ENCODE measurements at places on chromosomes 2 and 18.
A peak's percentile ranks its signal among the peaks of the same experiment; 100 is the strongest.

GRCh38 chr18:80253871-80254492 is 6.7 kb upstream of the PARD6G start:
- no peak overlapping the region for H3K27ac ChIP-seq
- H3K27me3 ChIP-seq, result no peaks in the 10 kb centered on the region
- peak; percentile 56 for DNase-seq
- no peaks in the 10 kb centered on the region for H3K36me3 ChIP-seq
- H3K4me3 ChIP-seq, result no peak overlapping the region
- H3K4me1 ChIP-seq, result peaks cover 5% of the 10 kb centered on the region

GRCh38 chr2:239862613-239863012 is 162.5 kb downstream of the NDUFA10 start:
- no peaks in the 10 kb centered on the region for H3K36me3 ChIP-seq
- no peaks in the 10 kb centered on the region for H3K27me3 ChIP-seq
- no peak overlapping the region for H3K4me3 ChIP-seq

GRCh38 chr18:23162473-23162872 is 27.2 kb downstream of the CABLES1 start:
- no peak for DNase-seq
- H3K4me3 ChIP-seq, result no peak overlapping the region
- no peak overlapping the region for H3K27ac ChIP-seq
- H3K27me3 ChIP-seq, result no peaks in the 10 kb centered on the region
- H3K36me3 ChIP-seq, result no peaks in the 10 kb centered on the region

- no peak overlapping the region for H3K27ac ChIP-seq
- peak; percentile 81 for DNase-seq
- H3K4me3 ChIP-seq, result no peak overlapping the region
- H3K36me3 ChIP-seq, result no peaks in the 10 kb centered on the region
- H3K4me1 ChIP-seq, result peaks cover 35% of the 10 kb centered on the region
These were observed 126.5 kb downstream of the ZNF407 start for GRCh38 chr18:74724186-74724585.

- no peaks in the 10 kb centered on the region for H3K4me1 ChIP-seq
- DNase-seq, result no peak
- no peak overlapping the region for H3K4me3 ChIP-seq
- no peaks in the 10 kb centered on the region for H3K27me3 ChIP-seq
- H3K27ac ChIP-seq, result no peak overlapping the region
These were observed 278.6 kb downstream of the DSC3 start for GRCh38 chr18:30763902-30764350.

DNA sequence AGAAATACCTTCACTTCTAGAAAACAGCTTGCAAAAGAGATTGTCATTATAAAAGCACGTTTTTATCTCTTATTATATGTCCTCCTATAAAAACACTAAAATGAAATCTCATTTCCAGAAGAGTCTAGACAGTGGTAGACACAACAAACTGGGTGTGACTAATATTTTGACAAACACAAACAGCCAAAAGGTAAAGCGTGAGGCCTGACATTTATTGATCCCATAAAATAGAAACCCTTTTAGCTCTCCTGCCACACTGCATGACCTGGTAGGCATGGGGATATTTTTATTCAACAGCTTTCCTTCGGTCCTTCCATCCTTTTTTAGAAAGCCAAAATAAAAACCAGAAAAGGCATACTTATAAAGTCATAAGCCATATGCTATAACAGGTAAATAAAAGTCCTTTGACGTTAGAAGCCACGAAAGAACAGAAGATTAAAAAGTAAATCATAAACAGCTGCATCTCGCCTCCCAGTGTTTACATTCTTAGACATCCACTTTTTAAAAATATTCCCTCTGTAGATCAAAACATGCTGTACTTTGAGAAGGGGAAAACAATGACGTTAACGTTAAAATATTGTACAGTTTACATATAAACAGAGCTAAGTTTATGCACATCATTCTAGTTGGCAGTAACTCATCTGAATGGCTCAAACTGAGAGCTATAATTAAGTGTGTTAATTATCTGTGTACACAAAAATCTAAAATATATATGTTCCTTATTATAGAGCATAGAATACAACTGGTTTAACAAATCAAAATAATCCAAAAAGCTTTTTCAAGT is 44.6 kb downstream of the IRS1 start:
- no peaks in the 10 kb centered on the region for H3K36me3 ChIP-seq
- peak; percentile 16 for DNase-seq
- no peaks in the 10 kb centered on the region for H3K27me3 ChIP-seq
- peak overlapping the region; percentile 25 for H3K27ac ChIP-seq
- H3K4me3 ChIP-seq, result no peak overlapping the region

- H3K4me3 ChIP-seq, result no peak overlapping the region
- no peaks in the 10 kb centered on the region for H3K36me3 ChIP-seq
- no peaks in the 10 kb centered on the region for H3K4me1 ChIP-seq
- peak; percentile 52 for DNase-seq
- H3K27me3 ChIP-seq, result peaks cover 9% of the 10 kb centered on the region
These were observed 69.7 kb upstream of the SULT1C3 start for GRCh38 chr2:108169982-108170625.

DNA sequence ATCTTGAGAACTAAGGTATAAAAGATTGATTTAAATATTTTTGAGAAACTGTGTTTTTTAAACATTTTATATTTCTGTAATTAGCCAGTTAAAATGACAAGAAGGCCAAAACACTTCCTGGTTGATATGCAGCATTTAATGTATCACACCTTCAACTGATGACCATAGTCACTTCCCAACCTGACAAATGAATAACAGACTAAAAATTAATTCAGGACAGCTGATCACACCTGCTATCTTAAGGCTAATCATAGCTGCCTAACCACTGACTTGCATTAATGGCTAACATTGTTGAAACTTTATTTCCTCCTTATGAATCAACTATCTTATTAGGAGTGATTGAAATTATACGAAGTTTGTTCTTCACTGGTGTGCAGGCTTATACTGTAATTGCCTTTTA is 125.8 kb upstream of the MSTN start:
- DNase-seq, result no peak
- no peaks in the 10 kb centered on the region for H3K36me3 ChIP-seq
- no peaks in the 10 kb centered on the region for H3K27me3 ChIP-seq
- H3K27ac ChIP-seq, result no peak overlapping the region
- H3K4me1 ChIP-seq, result no peaks in the 10 kb centered on the region
- no peak overlapping the region for H3K4me3 ChIP-seq

GRCh38 chr2:501130-501529 is 176.1 kb downstream of the TMEM18 start:
- H3K36me3 ChIP-seq, result no peaks in the 10 kb centered on the region
- peak; percentile 1 for DNase-seq
- H3K4me1 ChIP-seq, result no peaks in the 10 kb centered on the region
- no peaks in the 10 kb centered on the region for H3K27me3 ChIP-seq
- no peak overlapping the region for H3K27ac ChIP-seq

DNA sequence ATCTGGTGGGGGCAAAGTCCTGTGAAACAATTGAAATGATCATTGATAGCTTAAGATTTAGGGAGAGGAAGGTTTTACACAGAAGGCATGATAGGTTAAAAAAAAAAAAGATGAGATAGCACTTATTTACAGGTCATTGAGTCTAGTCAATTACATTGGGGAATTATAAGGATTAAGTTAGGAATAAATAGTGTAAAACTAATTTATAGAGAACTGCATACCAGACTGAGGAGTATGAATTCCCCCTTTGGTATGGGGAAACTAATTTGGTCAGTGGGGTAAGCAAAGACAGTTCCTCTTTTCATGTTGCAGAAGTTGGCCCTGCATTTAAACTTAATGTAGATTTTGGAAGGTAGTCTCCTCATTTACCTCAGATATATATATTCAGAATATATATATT is 10.8 kb downstream of the GLS start:
- H3K27me3 ChIP-seq, result no peaks in the 10 kb centered on the region
- peak overlapping the region; percentile 36 for H3K27ac ChIP-seq
- H3K4me1 ChIP-seq, result peaks cover 79% of the 10 kb centered on the region
- H3K36me3 ChIP-seq, result peaks cover 51% of the 10 kb centered on the region
- DNase-seq, result no peak
- H3K4me3 ChIP-seq, result peak overlapping the region; percentile 30

GRCh38 chr2:84057917-84058560 is 401.0 kb downstream of the SUCLG1 start:
- no peak overlapping the region for H3K27ac ChIP-seq
- no peaks in the 10 kb centered on the region for H3K36me3 ChIP-seq
- H3K27me3 ChIP-seq, result no peaks in the 10 kb centered on the region
- no peaks in the 10 kb centered on the region for H3K4me1 ChIP-seq
- no peak for DNase-seq
- no peak overlapping the region for H3K4me3 ChIP-seq

DNA sequence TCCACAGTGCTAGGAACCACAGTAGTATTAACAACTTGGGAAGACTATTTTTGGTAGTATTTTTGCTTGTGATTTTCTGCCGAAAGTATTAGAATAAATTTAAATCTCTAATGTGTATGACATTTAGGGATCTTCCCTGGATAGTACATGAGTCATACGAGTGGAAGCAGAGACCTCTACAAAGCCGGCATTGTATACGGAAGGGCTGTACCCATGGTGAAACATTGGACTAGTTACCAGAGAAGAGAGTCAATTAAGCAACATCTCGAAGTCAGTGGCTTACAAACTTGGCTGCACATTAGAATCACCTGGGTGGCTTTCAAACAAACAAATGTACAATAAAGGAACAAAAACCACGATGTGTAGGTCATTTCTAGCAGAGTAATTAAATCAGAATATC is 1131.7 kb upstream of the LRRTM1 start:
- no peak overlapping the region for H3K4me3 ChIP-seq
- no peaks in the 10 kb centered on the region for H3K4me1 ChIP-seq
- H3K36me3 ChIP-seq, result no peaks in the 10 kb centered on the region
- DNase-seq, result no peak

DNA sequence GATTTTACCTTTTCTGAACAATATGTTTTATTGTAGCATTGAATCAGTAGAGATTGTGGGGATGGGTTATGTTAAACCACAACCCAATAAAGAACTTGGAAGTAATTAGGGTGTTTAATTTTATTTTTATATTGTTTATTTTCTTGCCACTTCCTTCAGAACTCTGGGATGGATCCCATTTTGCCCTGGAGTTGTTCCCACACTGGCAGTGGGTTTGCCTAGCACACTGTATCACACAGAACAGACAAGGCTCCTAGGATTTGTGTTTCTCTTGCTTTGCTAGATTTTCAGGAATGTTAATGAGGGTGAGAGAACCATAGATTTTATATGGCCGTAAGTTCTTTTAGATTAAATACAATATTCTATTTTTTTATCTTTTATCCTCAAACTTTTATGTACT is 59.0 kb downstream of the TANK start:
- no peak for DNase-seq
- peaks cover 37% of the 10 kb centered on the region for H3K36me3 ChIP-seq
- H3K4me1 ChIP-seq, result peaks cover 11% of the 10 kb centered on the region

- no peaks in the 10 kb centered on the region for H3K4me1 ChIP-seq
- no peak overlapping the region for H3K27ac ChIP-seq
These were observed 335.0 kb upstream of the ATP5MC3 start for GRCh38 chr2:175516555-175516954.

Measured in GM23248 (cell line).